ENCODE measurements at places on chromosomes 16 and 17.

DNA sequence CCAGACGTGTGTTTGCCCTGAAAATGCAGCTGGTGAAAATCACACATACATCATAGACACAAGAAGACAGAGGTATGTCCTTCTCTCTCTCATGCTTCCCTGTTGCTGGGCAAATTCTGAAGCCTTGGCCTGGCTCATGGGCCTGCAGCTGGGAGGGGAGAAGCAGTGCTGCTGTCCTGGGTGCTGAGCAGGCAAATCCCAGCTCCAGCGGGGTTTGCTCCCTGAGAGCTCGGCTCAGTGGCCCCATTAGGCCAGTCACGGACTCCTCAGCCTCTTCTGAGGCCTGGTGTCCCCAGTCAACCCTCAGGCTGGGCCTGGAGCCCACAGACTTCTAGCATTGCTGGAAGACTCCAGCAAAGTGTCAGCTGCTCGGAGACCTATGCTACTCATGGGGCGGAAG is 11.7 kb downstream of the RHBDL3 start:
- DNase-seq: no peak

GRCh38 chr17:46842835-46843234 is 8.5 kb upstream of the WNT9B start:
- DNase-seq: no peak

DNA sequence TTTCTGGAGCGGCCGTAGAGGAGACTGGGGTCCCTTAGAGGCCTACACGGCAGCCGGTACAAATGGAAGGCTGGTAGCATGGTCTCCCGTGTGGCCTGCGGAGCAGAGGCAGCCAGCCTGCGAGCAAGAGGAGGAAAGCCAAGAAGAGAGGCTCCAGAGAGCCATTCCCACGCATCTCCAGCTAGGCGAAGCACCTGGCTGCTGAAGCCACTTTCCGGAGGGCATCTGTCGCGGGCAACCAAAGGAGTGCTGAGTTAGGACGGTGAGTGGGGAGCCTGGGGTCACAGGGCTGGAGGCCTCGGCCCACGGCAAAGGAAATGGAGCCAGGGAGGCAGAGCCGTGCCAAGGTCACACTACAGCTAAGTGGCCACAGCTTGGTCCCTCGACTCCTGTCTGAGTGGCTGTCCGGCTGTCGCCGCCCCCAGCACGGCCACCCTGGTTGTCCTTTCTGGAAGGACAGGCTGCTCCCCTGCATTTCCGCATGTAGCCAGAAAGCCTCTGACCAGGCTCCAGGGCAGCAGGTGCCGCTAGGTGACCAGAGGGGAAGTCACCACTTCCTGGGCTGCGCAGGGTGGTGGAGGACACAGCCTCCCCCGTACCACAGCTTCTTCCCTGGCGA is 33.7 kb downstream of the ENGASE start:
- no peak for DNase-seq

DNA sequence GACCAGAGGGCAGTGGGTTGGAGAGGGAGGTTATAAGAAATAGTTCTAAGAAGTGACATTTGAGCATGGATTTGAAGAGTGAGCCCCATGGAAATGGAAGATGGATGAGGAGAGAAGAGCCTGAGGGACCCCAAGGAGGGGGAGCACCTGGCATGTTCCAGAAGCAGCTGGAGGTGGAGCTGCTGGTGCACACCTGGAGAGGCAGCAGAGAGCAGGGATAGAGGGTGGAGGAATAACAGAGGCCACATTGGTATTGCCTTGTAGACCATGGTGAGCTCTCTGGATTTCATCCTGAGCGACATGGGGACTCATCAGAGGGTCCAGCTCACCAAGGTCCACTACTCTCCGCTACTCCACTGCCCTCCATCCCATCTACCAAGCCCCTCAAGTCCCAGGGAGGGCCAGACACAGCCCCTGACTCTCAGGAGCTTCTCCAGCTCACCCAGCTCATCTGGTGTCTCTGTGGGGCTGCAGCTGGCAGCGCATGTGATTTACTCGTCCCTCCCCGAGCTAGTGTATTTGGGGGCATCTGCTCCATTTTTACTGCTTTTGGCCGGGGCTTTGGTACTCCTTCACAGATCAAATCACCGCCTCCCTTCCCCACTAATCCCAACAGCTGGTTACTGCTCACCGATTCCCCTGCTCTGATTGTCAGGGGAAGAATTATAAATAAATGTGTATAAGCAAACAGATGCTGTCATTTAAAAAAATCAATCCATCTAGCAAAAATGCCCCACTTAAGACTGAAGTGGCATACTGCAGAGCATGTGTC is 22.1 kb upstream of the KDM8 start:
- DNase-seq: no peak

DNA sequence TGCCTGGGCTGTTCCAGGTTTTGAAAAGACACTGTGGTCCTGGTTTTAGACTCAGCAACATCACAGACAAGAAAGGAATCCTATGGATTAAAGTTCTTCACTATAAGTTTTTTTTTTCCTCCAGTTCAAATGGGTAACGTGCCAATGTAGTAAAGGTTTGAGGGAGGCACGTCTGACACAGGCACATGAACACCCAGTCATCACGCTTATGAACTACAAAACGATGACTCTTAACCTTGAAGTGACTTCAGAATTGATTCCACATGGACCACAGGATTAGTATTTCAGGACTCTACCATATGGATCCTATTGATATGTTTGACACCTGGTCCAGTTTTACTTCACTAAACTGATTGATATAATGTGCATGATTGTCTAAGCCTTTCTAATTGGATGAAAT is 2.3 kb downstream of the PRMT7 start:
- DNase-seq: no peak

- DNase-seq: no peak
These were observed 3.0 kb downstream of the EVI2B start for GRCh38 chr17:31310886-31311285.

DNA sequence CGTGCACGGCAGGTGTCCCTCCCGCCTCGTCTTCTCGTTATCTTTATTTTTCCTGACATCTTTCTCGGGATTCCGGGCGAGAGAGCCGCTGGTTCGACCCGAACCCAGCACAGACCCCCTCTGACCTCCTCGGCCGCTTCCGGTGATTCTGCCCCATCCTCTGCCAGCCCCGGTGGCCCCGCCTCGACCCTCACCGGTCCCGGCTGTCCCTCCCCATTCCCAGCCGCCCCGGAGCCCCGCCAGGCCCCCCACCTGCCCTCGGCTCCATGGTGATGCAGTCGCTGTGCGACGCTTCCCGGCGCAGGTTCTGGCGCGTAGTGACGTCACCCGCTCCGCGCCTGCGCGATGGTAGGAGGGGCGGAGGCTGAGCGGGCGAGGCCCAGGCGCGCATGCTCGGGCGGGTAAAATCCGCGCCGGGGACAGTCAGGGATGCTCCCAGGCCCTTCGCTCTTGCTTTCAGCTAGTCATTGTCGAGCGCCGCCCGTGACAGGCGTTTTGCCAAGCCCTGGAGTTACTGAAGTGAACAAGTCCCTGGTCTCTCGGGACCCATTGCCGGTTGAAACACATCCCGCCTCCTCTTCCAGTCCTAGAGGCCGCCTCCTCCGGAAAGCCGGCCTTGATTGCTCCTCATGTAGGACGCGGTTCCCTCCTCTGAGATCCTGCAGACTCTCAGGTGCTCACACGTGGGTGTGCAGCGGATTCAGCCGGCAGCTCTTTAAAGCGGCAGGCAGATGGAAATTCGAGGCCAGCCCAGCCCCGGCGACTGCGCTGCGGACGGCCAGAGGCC is at the start of gene MTHFSD:
Gene MTHFSD (minus strand): TSS at position 319 of the 787 bp plus-strand sequence. CDS start 51 bp downstream, at position 268.
- DNase-seq: peak; percentile 93

DNA sequence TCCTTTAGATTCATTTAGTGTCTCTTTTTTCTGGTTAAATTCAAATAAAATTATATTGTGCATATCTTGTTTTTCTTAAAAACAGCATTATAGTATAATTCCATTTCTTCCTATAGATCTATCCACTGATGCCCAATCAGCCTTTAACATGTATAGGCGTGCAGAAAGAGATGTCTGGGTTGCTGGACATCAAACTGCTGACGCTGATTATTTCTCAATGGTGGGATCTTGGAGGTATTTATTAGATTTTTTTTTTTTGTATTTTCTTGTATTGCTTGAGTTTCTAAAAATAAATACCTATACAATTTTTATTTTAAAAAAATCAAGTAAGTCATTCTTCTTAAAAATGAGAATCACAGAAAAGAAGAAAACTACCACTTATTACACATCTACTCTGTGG is 50.9 kb downstream of the COG7 start:
- no peak for DNase-seq

- DNase-seq: no peak
These were observed 1.7 kb downstream of the YBX2 start for GRCh38 chr17:7292729-7293128.

DNA sequence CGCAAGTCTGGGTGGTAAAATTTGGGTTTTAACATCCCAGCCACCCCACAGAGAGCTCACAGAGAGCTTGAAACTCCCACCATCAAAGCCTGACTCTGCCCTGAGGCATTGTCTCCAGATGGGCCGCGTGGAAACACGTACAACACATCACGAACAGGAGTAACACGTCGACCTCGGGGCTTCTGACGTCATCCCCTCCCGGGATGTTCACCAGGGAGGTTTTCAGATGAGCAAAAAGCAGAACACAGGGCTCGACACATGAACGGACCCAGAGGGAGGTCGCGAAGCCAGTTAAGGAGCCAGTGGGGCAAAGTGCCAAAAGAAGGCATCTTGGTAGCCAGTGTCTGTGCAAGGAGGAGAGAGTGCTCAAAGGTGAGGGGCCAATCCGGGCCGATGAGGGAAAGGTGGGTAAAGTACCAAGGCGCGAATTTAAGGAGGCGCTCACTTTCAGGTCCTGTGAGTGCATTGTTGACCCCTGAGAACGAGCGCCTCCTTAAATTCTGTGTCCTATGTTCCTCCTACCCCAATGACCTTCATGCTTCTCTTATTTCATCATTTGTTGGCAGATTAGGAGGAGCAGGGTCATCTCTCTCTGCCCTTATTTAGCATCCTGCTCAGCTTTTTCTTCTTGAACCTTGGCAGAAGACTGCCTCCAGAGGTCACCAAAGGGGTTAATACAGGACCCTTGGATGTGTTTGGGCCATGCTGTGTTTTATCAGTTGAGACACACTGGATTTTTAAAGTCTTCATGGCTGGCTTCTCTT is 5.6 kb downstream of the RCVRN start:
- DNase-seq: no peak

- no peak for DNase-seq
These were observed 2046.8 kb downstream of the TP53TG3F start for GRCh38 chr16:35506018-35506897.

- no peak for DNase-seq
These were observed 13.3 kb downstream of the COTL1 start for GRCh38 chr16:84604477-84605013.

DNA sequence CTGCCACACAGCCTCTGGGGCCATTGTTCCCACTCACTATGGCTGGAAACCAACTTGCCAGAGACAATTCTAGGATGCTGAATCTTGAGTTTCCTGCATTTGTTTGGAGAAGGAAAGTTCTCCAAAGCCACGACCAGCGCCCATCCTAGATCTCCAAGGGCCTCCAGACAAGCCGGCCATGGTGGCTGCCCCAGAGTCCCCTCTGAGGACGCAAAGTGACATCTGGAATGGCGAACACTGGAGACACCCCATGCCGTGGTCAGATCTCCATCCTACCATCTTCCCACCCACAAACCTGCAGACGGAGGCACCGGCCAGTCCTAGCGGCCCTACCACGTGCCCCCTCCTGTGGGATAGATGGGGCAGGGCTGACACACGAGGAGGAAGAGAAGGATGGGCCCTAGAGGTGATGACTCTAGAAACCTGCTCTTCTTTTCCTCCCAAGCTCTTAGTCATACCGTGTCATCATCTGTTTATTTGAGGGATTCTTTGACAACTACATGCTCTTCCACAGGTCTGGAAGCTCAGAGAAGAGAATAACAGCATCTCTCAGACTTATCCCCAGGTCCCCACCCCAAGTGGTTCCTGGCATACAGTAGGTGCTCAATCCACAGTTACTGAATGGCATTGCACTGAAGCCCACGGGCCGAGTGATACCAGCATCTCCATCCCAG is 71.3 kb downstream of the MYH11 start:
- no peak for DNase-seq

GRCh38 chr17:49783071-49783715 is 5.3 kb upstream of the KAT7 start:
- no peak for DNase-seq

DNA sequence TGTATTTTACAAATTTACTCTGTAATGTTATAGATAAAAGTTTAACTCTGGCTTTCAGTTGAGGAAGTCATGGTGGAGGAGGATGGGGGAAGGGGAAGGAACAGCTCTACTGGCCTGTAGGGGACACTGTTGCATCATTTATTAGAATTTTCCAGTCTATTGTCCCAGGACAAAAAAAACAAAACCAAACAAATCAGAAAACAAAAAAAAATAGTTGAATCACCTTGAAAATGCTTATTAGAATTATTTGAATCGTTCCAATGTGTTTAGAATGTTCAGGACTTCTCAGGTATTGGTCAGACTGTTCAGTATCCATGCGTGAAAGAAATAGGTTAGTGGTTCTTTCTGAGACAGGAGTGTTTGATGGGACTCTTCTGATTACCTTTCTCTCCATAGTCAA is 242.0 kb downstream of the FTO start:
- no peak for DNase-seq

- DNase-seq: no peak
These were observed 108.2 kb upstream of the HS3ST2 start for GRCh38 chr16:22705799-22706198.

DNA sequence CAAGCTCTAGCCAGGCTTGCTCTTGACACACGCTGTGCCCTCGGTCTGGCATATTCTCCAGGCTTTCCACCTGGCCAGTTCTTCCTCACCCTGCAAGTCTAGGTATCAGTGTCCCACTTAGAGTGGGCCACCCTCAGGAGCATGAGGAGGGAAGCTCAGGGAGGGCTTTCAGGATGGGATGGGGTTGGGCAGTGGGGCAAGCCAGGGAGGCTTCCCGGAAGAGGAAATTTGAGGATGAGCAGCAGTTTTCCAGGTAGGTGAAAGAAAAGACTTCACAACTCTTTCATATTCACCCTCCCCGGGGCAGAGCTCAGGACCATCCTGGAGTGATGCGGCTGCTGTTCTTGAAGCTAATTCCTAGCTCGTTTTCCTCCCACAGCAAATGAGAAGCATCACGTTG is 14.5 kb upstream of the LDHD start:
- no peak for DNase-seq

GRCh38 chr17:43756201-43756600 is 2.4 kb downstream of the SOST start:
- DNase-seq: no peak

DNA sequence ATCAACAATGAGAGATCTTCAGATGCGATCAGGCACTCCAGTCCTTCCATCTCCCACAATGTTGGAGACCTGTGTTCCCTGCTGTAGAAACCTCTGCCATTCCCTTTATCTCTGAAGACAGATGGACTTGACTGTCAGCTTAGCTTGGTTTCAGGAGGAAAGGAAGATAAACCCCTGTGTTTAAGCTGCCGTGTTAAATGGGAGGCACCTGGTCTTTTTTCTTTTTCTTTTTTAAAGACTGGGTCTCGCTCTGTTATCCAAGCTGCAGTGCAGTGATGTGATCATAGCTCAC is 63.1 kb downstream of the USP22 start:
- DNase-seq: no peak

- DNase-seq: no peak
These were observed 13.2 kb downstream of the JPT2 start for GRCh38 chr16:1691276-1691675.

GRCh38 chr16:12798846-12799245 is 4.8 kb downstream of the CPPED1 start:
- no peak for DNase-seq

GRCh38 chr16:82007189-82007588 is 4.1 kb downstream of the SDR42E1 start:
- no peak for DNase-seq

- no peak for DNase-seq
These were observed 9.9 kb upstream of the SMIM36 start for GRCh38 chr17:55521186-55521585.
